ENCODE measurements at places on chromosomes 12 and 14.
A peak's percentile ranks its signal among the peaks of the same experiment; 100 is the strongest.

- no peak for DNase-seq
Measured at GRCh38 chr14:96103560-96104460, 64.6 kb downstream of the C14orf132 start.

DNA sequence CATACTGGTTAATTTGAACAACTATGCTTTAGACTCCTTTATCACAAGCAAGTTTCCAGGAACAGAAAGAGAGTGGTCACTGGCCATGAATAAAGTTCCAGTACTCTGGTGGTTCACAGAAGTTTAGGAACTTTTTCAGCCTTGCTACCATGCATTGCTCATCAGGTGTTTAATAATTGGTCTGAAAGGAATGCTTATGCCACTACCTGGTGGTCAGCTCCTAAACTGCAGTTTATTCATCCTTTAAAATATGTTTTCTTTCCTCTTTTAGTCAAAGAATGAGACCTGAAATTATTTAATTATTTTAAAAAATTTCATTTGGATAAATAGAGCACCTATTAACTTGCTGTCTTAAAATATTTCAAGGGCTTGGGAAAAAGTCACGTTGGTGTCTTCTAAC is 260.1 kb upstream of the OR4E1 start:
- no peak for DNase-seq

- DNase-seq: peak; percentile 41
Measured at GRCh38 chr12:120167529-120168095, 26.9 kb downstream of the GCN1 start.

DNA sequence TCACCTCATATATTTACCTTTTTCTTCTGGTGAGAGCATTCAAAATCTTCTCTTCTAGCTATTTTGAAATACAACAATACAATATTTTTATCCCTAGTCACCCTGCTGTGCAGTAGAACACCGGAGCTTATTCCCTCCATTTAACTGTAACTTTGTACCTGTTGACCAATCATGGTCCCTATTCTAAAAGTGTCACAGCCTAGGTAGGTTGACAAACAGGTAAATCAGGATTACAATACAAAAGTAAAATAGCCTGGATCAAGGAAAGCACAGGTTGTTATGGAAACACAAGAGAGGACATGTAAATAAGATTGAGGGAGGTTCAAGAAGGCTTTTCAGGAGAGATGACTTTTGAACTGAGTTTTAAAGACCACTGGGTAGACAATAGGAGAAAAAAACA is 670.9 kb downstream of the DIO2 start:
- DNase-seq: no peak

DNA sequence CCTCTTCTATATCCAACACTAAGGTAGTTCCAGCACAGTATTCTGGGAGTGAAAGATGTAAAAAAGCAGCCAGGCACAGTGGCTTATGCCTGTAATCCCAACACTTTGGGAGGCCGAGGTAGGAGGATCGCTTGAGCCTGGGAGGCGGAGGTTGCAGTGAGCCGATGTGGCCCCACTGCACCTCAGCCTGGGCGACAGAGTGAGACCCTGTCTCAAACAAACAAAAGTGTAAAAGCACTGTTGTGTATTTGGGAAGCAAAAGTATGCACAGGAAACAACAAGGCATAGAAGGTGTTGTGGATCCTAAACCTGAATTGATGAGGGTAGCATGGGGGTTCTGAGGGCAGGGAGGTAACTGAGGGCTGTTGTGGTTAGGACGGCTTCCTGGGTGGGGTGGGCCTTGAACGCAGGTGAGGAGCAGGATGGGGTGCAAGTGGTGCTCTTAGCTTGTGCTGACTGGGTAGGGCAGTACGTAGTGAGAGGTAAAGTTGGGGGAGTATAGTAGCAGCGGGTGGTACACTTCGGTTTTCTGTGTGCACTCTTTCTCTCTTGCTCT is 64.2 kb downstream of the RASSF3 start:
- DNase-seq: no peak

DNA sequence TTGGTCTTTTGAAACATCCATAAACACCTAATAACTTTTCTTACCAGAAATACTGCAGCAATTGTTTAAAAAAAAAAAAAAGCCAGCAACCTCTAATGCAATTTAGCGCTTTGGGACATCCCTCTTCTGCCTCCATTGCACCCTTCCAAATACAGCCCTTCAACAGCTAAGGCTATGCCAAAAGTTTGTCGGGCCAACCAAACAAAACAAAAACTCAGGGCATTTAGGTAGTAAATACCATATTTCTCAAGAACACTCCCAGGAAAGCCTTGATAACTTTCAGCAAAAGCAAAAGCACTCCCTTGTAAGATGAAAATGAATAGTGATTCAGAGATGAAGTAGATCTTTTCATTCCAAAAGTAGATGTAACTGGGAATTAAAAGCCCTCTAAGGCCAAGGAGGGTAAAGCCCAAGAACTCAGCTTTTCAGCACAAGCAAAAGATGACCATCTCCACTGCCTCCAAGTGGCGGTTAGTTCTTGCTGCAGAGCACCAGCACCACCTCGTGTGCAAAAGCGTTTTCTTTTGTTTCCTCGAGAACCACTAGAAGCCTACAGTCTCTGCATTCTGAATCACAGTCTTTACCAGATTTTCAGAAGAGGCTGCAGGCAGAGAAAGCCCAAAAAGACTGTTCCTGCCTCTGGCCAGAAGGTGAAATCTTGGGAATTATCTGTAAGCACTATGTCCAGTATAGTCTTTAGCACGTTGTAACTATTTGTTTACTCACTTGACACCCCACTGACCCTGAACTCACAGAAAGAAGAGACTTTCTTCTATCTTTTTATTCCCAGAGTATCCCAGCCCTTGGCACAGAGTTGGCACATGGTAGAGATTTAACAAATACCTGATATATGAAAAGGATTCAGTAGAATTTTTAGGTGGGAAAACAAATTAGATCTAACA is 53.1 kb downstream of the SIX6 start:
- DNase-seq: peak; percentile 68

DNA sequence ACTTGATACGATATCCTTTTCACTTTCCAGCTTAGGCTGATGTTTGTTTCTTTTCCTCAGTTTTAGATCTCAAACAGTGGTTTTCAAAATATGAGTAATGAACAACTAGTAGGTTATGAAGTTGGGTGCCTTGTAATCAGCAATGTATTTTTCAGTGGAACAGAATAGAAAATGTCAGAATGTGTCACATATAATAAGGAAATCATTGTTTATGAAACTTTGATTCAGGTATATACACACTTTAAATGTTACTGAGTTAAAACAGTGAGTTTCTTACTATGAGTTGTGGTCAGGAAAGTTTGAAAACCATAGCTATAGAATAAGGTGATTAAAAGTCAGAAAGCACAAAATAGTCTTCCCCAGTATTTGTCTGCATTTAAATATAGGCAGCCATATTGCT is 39.8 kb downstream of the TBK1 start:
- DNase-seq: no peak

DNA sequence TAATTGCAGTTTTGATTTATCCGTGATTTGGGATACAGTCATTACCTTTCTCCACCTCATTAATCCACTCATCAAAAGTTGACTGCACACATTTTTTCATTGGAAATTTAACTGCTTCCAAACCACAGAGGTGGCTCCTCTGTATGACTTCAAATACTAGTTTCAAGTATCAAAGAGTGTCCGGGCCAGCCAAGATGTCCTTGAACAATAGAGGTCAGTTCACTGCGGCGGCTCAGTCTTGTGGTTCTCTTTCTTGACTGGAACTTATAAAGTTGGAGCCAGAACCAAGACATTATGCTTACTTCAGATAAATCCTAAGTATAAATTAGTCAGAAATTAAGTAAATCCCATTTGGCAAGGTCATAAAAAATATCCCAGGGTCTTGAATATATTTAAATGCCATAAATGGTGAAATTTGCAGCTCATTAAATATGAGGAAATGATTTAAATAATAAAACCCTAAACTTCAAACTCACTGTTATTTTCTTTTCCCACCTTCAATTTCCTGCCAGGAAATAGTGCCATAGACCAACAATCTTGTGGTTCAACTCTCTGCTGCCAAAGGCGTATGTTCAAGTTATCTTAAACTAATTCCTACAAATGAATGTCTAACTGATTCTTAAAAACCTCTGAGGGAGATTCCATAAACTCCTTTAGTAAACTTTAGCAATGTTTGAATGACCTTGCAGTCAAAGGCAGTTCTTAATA is 360.8 kb downstream of the AEBP2 start:
- peak; percentile 8 for DNase-seq

DNA sequence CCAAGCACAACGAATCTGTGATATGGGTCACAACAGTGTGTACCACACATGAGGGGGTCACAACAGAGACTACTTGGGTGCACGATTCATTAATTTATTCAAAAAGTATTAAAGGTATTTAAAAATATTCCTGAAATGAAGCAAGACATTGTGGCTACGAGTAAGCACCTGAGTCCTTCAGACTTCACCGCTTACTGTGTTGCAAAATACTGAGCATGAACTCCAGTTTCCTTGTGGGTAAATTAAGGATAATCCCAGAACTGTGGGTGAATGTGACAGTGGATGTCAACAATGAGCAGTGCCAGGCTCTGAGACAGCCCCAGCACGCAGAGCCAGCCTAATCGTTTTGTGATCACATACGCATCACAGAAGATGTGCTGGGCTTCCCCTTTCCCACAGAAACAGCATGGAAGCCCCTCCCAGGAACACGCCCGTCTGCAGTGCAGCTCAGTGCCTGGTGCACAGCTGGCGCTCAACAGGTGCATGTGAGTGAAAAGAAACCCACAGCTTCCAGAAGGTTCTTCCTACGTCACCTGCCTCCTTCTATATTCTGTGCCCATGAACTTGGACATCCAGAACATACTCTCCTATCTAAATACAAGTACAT is 29.1 kb downstream of the CDC42BPB start:
- no peak for DNase-seq

DNA sequence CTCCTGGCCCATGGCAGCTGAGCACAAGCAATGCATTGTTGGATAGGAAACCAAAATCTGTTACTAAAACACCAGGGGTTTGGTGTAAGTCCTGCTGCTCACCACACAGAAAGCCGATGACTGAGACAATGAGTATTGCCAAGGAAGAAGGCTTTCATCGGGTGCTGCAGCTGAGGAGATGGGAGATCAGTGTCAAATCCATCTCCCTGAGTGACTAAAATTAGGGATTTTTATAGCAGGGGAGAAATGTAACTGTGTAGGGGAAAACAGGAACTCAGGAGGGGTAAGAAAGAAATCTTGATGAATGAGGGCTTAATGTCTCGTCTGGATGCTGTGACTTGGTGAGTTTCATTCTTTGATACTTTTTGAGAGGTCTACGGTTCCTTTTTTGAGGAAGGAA is 97.9 kb downstream of the KCNMB4 start:
- no peak for DNase-seq

DNA sequence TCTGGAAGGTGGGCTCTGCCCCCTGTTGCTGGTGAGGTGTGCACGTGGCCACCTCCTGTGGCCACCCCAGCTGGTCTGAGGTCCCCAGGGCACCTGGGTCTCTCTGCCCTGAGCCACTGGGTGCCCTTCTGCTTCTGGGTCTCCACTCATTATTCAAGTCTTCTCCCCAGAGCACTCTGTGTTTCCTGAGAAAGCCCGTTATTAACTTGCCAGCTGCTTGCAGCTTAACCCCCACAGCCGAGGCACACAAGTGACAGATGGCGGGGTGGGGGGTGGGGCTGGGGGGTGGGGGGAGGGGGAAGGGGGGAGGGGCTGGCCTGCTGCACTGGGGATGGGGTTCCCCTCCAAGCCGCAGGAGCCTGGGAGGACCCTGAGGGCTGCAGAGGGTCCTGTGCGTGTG is 40.5 kb downstream of the FBRSL1 start:
- no peak for DNase-seq

DNA sequence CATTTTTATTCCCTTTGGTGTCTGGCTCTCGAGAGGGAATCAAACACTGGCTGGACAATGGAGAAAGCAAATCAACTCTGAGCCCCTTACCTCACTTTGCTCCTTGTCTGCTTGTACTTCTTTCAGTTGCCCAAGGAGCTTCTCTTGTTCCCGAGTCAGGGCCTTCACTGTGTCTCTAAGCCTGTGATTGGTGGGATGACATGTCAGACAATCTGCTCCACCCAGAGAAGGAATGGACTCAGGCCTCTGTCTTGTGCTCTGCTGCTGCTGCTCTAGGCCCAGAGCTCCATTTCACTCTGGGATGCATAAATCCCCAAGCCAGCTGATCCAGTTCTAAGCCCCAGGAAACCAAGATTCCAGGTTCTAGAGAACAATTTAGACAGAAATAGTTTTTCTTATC is 7.6 kb downstream of the CALCOCO1 start:
- peak; percentile 25 for DNase-seq

- DNase-seq: peak; percentile 56
Measured at GRCh38 chr14:72679141-72679535, 214.8 kb downstream of the DPF3 start.

DNA sequence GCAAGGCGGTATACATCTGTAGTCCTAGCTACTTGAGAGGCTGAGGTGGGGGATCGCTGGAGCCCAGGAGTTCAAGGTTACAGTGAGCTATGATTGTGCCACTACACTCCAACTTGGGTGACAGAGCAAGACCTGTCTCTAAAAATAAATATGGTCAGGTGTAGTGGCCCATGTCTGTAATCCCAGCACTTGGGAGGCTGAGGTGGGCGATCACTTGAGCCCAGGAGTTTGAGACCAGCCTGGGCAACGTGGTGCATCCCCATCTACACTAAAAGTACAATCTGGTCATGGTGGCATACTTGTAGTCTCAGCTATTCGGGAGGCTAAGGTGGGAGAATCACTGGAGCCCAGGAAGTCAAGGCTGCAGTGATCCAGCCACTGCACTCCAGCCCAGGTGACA is 40.6 kb downstream of the HECTD1 start:
- DNase-seq: no peak

DNA sequence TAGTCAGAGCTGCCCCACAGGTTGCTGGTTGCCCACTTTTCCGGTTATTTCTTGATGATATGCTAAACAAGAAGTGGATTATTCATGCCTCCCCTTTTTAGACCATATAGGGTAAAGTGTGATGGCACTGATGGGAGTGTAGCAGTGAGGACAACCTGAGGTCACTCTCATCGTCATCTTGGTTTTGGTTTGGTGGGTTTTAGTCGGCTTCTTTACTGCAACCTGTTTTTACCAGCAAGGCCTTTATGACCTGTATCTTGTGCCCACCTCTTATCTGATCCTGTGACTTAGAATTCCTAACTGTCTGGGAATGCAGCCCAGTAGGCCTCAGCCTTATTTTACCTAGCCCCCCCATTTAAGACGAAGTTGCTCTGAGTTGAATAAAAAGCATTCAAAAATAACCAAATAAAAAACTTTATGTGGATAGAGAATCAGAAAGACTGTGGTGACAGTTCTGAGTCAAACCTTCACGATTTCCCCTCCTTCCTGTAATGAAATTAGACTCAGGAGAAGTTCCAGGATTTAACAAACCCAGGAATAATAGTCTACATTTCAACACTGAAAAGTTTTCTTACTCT is 144.2 kb downstream of the PAWR start:
- DNase-seq: peak; percentile 76

- peak; percentile 87 for DNase-seq
Measured at GRCh38 chr12:14774906-14775635, 28.2 kb downstream of the WBP11 start.

DNA sequence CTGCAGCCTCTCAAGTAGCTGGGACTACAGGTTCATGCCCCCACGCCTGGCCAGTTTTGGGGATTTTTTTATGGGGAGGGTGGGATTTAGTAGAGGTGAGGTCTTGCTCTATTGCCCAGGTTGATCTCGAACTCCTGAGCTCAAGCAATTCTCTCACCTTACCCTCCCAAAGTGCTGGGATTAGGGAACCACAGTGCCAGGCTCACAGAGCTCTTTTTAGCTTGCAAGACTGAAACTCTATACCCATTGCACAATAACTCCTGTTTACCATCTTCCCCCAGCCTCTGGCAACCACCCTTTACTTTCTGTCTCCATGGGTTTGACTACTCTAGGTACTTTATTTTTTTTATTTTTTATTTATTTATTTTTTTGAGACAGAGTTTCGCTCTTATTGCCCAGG is 25.7 kb upstream of the CDK17 start:
- DNase-seq: peak; percentile 64

All from EH (cell line).